ENCODE measurements at places on chromosomes 1 and 21.

DNA sequence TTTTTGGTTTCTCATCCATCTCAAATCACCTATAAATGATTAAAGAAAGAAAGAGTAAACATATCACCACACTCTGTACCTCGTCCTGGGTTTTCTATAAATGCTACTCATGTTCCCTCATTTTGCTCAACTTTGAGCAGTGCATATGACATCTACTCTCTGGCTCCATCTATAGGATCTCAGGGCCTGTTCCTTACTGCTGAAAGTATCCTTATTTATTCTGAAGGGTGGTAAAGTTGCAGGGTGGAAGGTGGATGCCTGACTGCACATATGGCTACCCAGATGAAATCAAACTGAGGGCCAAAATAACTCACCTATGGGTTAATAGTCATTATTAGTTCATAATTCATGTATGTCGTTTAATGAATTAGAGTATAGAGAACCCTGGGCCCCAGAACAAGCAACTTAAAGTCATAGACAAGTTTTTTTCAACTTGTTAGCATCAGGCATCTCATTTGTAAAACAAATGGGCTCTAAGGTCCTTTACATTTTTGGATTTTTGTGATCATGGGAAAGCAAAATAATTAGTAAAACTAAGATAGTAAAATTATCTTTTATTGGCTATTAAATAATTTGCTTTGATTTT, 46.5 kb downstream of the NCF2 start:
- peak; percentile 87 for DNase-seq

GRCh38 chr1:30919025-30919881, 10.7 kb upstream of the SDC3 start:
- DNase-seq, result peak; percentile 97

DNA sequence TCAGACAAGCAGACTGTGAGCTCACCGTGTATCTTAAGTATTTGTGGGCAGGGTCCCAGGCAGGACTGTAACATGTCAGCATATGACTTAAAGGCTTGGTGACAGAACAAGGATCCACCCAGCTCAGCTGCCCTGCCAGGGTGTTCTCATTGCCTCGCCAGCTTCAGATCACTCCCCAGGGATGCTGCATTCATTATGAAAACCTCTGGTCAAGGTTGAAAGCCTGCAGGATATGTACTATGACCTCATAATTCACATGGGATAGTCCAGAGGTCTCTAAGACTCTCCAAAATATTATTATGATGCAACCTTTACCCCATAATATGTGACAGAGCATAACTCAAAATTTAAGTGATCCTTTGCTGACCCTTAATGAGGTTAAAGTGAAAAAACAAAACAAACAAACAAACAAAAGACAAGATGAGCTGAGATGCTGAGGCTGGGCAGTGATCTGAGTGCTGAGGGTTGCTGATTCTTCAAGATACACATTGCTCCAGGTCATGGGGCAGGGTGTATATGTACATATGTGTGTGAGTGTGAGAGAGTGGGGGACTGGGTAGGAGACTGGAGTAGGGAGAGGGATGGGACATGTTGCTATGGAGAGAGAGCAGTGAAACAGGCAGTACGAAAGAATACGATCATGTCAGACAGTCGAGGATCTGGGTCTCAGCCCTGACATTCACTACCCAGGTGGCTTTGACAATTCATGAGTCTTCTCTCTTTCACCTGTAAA, 98.8 kb upstream of the DUSP10 start:
- DNase-seq, result no peak

DNA sequence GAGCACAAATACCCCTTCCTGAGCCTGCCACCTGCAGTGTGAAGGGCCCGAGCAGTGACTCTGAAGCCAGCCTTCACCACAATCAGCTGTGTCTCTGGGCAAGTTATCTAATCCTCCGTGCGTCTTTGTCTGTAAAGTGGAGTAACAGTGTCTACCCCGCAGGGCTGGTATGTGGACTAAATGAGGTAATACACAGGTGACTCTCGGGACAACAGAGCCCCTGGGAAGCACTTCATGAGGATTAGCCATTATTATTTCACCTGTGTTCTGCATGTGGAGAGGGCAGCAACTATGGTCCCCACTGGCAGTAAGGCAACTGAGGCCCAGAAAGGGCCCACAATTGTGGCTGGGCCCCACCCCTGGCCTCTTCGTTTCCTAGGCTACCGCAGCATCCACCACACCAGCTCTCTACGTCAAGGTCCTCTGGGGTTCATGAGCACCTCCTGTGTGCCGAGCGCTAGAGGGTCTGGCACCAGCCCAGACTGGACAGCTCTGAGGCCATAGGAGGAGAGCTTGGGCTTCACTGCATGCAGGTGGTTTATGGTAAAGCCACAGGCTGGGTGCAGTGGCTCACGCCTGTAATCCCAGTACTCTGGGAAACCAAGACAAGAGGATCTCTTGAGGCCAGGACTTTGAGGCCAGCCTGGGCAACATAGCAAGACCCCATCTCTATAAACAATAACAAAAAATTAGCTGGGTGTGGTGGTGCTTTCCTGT, 41.3 kb upstream of the LRP8 start:
- peak; percentile 51 for DNase-seq

GRCh38 chr1:45929257-45929687, 125.9 kb downstream of the MAST2 start:
- DNase-seq, result peak; percentile 64

- DNase-seq, result peak; percentile 67
These were observed 57.3 kb upstream of the EFHD2 start for GRCh38 chr1:15352128-15352957.

GRCh38 chr21:35922618-35923017, 137.7 kb downstream of the SETD4 start:
- DNase-seq, result no peak

DNA sequence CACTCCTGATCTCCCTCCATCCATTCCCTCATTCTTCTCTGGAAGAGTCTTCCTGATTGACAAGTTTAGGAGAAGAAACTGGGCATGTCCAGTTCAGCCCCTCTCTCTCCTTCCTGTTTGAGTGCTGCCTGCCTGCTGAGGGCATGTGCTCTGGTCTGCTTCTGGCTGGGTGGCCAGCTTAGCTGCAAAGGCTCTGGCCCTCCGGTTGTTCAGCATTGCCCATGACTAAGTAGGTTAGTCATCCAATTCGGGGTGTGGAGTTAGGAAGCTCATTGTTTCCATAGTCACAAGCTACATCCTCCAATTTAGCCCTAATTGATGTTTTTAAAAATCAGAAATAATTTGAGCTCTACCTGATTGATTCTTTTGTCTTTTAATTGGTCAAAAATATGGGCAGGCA, 25.6 kb upstream of the PLA2G2E start:
- DNase-seq, result no peak

GRCh38 chr1:234398849-234399381, 25.7 kb downstream of the COA6 start:
- peak; percentile 88 for DNase-seq

- no peak for DNase-seq
These were observed 6.3 kb upstream of the GOLT1A start for GRCh38 chr1:204219971-204220616.

DNA sequence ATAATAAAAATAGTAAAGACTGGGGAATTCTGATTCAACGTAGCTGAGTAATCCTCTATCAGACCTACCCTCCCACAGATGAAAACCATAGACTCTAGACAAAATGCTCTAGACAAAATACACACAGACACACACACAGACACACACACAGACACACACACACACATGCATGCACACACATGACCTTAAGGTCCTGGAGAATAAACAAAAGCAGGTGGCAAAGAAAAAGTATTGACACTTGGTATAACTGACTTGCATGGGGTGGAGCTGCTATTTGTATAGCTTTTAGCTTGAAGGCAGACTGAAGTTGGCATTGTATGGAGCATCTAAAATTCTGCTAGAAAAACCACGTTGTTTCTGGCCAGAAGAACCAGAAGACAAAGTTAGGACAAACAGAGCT, 29.3 kb downstream of the C1orf141 start:
- DNase-seq, result no peak

GRCh38 chr1:61277121-61277690, 194.8 kb downstream of the NFIA start:
- no peak for DNase-seq

- DNase-seq, result no peak
These were observed 37.8 kb upstream of the WNT2B start for GRCh38 chr1:112470966-112471365.

DNA sequence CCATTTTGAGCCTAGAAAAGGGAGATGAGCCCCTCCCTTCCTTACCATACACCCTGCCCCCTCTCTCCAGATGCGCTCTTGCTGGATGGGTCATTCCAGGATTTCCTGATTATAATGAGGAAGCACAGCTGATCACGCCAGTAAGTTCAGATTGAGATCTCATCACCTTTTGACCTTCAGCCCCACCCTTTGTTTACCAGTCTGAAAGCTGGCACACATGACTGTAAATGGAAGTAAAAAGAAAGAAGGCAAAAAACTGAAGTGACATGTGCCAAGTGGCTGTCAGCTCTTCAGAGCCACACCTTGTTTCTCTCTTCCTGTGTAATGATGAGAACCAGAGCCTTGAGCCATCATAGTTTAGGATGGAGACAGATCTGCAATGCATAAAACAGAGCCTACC, 27.9 kb downstream of the S1PR1 start:
- DNase-seq, result peak; percentile 53

DNA sequence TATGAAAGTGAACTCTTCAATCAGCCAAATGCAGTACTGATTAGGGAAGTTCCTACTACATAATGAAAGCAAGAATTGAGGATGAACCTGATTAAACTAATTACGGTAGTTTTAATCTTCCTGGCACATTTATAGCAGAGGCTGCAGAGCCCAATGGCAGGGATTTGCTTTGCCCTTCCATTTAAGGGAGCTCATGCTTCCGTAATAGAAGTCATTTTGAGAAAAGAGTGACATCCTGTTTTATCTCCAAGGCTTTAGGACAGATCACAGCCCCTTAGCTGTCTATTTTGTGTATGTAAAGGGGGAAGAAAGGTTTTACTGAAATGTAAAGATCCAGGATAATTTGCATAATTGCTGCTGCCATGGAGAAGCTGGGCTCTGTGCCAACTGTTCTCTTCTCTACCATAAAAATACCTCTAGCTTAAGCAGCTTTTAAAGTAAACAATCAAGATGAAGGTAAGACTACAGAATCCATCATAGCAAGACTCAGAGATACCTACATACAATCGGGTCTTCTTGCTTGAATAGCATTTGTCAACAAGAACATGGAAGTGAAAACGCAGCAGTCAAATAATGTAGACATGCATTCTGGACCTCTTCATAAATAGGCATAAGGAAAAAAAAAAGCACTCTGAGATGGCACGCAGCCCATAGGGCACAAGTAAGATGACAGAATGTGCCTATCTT, 62.5 kb downstream of the ASH1L start:
- DNase-seq, result peak; percentile 54

DNA sequence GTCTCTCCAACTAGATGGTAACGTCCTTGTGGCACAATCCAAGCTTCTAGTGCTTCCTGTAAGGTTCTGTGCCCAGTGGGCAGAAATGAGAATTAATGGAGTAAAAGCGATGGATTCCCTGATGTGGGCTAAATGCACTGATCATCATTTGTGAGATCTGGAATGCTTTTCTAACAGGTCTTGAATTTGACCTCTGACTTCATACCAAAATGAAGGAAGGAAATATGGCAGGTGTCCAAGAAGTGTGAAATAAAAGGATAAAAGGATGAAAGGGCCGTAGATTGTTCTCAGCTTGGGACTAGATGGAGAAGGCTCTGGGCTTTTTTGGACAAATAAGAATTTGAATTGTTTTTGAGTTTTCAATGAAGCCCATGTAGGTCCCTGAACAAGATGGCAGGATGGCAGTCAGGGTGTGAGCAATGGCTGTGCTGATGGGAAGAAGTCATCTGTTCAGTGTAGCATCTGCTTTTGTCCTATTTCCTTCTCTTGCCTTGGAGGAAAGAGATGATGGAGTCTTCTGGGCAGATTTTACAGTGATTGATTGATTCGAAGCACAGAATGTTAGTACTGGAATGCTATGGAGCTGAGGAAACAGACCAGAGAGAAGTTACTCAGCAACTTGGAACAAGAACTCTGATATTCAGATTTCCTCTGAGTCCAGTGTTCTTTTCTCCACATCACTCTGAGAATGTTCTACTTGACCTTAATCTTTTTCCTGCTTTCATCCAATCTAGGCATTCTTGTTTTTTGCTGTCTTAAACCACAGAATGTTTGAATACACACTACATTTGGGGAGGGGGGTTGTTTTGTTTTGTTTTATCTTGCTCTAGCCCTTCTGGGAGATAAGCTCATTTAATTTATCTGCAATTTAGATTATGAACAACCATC, 286.0 kb downstream of the HLX start:
- no peak for DNase-seq

- no peak for DNase-seq
These were observed 51.0 kb downstream of the ELK4 start for GRCh38 chr1:205580923-205581180.

GRCh38 chr1:39333296-39333695, 128.8 kb downstream of the MACF1 start:
- DNase-seq, result peak; percentile 16

DNA sequence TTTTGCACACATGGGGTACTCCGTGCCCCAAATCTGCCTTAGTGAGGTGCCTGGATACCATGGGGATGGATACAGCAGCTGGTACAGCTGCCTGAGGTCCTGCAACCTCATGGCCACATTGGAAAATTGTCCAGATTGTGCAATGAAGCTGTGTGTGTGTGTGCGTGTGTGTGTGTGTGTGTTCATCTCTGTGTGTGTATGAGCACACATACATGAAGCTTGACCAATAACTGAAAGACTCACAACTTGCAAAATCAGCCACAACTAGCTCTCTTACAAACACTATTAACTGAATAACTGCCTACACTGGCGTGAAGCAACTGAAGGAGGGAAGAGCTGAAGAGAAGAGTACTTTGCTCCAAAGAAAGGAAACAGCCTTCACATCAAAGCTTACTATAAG, 78.1 kb downstream of the ERG start:
- peak; percentile 37 for DNase-seq

DNA sequence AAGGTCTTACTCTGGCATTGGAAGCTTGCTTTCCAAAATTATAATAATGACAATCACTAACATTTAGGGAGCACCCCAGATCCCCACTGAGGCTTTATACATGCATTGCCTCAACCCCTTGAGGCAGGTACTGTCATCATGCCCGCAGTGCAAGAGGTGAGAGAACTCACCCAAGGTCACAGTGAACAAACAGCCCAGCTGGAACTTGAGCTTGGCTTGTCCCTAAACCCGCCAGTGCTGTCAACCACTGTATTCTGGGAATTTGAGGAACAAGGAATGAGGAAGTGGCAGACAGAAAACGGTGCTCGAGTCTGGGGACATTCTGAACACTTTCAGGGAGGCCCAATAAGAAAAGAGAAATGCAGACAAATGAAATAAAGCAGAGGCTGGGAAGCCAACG, 34.6 kb upstream of the TLR5 start:
- peak; percentile 55 for DNase-seq

DNA sequence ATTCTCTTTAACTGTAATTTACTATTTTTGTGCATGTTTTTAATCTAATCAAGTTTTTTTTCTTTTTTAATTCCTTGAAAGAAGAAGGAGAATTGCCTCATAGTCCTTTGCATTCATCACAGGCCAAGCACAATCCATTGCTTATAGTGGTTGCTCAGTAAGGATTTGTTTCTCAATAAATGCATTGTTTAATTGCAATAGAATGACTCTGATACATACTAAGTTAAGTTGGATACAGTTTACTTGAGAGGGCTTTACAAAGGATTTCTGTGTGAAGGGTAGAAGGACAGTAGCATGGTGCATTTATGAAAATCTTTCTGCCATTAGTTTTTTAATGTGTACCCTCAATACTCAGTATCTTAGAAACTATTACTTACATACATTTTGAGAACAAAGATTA, 186.2 kb downstream of the LRRIQ3 start:
- DNase-seq, result no peak
